ENCODE measurements at places on chromosomes 5 and 9. TPM values are rescaled to one million over a fixed set of nuclear protein-coding genes. Genes with fewer than 3 reads are reported as not detected.

DNA sequence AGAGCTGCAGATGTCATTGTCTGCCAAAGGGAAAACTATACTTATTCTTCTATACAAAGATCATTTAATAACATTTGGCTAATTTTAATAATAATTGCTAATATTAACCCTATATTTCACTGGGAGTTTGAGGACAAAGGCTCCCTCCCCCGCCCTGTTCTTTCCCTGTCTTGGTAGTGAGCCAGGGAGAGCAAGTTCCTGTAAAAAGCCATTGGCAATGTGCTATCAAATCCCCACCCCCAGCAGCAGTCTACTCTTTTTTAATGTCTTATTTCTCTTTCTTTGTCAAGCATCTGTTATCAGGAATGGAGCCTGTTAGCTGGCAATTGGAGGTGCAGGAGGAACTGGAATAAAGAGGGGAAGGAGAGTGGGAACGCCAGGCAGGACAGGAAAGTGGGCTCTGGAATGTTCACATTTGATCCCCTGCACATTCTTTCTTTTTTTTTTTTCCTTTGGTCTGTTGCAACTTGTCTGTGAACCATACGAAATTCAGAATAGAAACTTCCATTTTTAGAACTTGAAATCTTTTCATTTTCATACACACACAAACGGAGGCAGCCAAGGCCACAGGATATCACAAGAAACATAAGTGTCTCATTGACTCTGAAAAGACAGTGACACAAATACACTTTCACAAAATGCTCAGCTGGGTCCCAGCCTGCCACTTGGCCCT, 664.8 kb upstream of the ZNF608 start:
- no peak for DNase-seq
- no peaks in the 10 kb centered on the region for H3K27me3 ChIP-seq
- peaks cover 42% of the 10 kb centered on the region for H3K4me1 ChIP-seq
- H3K4me3 ChIP-seq: no peak overlapping the region
- no peaks in the 10 kb centered on the region for H3K36me3 ChIP-seq

GRCh38 chr5:57032151-57032551, 80.2 kb upstream of the MIER3 start:
- no peaks in the 10 kb centered on the region for H3K36me3 ChIP-seq
- peaks cover 26% of the 10 kb centered on the region for H3K4me1 ChIP-seq

GRCh38 chr5:124745928-124746915, at the start of gene ZNF608:
Gene ZNF608 (minus strand): TSS chr5:124746639. CDS start chr5:124744989, 1,650 bp downstream.
- H3K4me1 ChIP-seq: peaks cover 11% of the 10 kb centered on the region
- no peaks in the 10 kb centered on the region for H3K36me3 ChIP-seq
- H3K4me3 ChIP-seq: peak within 1 kb of the TSS; percentile 71

ECM2 gene
- 9.8 TPM for polyA plus RNA-seq

PFN3 gene
- not detected for polyA plus RNA-seq

Measured in large intestine (tissue), 12 donors.